ENCODE measurements at places on chromosomes 6 and 20. TPM values are rescaled to one million over a fixed set of nuclear protein-coding genes. Genes with fewer than 3 reads are reported as not detected.

The UST gene
- 0.81 TPM for total RNA-seq

The IL17A gene
- total RNA-seq = not detected

The FRS3 gene
- total RNA-seq = 4.4 TPM

The MLIP gene
- 11.6 TPM for total RNA-seq

The NANP gene
- 7.5 TPM for total RNA-seq

The RAB5IF gene
- total RNA-seq = 113 TPM

The TBXT gene
- not detected for total RNA-seq

The BTN3A1 gene
- 12.1 TPM for total RNA-seq

The WFDC10B gene
- total RNA-seq = not detected

The RUNX2 gene
- total RNA-seq = not detected

The CPNE5 gene
- total RNA-seq = 32.1 TPM

The LRRN4 gene
- total RNA-seq = not detected

The TMC2 gene
- not detected for total RNA-seq

The SLC32A1 gene
- total RNA-seq = not detected

The LAMA5 gene
- 145 TPM for total RNA-seq

The SERPINB6 gene
- total RNA-seq = 145 TPM

The AKAP12 gene
- total RNA-seq = 340 TPM

The SRMS gene
- not detected for total RNA-seq

The ETV7 gene
- 0.58 TPM for total RNA-seq

The JPH2 gene
- not detected for total RNA-seq

The TMEM14B gene
- total RNA-seq = 54.6 TPM

The PSMB9 gene
- total RNA-seq = 6.3 TPM

The PHF20 gene
- total RNA-seq = 45.8 TPM

The DCDC2 gene
- not detected for total RNA-seq

The TNFAIP3 gene
- total RNA-seq = 4.2 TPM

The SH3BGRL2 gene
- 10.7 TPM for total RNA-seq

The RBM12 gene
- total RNA-seq = 105 TPM

Data from endothelial cell of umbilical vein (primary cell).